Stimulated activated CD4-positive, alpha-beta T cell treated with anti-CD3 and anti-CD28 coated beads, Interleukin-4, amount 100 ng/mL, for 48 hours (primary cell): ENCODE measurements at places on chromosomes 4 and X.

GRCh38 chr4:69489856-69490255 is 5.8 kb downstream of the UGT2B4 start:
- DNase-seq = no peak

DNA sequence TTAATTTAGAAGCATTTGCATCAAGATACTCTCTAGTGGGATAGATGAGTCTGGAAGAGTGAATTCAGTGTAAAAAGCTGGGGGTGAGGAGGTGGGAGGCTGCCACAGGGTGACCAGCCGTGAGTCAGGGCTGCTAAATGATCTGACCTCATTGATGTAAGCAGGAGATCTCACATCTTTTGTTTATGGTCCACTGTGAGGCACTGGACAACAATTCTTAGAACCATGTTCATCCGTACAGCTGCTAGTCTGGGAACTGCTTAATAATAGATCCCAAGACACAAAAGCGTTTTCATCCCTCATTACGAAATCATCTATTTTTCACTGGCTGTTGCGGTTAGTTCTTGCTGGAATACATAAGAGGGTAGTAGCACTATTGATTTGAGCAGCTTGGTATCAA is 14.1 kb downstream of the KLF3 start:
- DNase-seq = no peak

DNA sequence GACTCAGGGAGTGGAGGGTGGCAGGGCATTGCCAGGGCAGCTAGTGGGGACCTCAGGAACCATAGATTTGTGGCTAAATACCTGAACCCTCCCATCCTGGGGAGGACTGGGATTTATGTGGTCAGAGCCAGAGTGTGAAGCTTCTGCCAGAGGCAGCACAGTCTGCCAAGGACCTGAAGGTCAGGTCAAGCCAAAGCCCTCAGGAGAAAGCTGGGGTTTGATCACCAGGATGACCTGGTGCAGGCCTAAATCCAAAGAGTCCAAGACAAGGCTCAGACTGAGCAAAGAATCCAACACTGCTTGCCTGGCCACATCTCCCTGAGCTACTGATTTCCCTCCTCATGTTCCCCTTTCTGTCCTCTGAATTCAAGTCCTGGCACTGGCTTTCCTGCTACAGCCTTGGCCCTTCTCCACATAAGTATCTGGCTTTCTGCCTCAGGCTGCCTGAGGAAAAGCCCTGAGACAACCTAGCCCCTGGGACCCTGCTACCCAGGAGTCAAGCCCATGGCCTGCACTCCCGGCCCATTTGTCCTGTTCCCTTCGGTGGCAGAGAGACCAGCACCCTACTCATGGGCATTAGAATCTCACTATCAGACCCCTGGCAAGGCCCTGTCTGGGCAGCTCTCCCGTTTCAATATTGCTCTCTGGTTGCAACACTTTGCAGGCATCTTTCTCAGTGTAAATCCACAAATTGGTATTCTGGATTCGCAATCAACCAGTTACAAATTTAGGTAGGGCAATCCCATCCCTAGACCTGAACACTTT is 39.3 kb upstream of the SLC25A43 start:
- no peak for DNase-seq

DNA sequence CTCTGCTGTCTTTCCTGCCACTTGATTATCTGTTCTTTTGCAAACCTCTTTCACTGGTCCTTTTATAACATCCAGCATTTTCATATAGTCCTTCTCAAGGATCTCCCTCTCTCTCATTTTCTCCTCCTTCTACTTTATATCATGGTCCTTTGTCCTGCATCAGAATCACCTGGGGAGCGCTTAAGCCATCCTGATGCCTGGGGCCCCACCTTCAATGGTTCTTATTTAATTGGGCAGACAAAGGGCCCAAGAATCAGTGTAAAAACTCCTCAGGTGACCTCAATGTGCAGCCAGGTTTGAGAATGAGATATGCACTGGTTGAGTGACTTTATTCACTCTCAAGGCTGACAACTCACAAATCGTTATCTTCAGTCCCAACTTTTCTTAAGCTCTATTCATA is 283.9 kb downstream of the UNC5C start:
- no peak for DNase-seq

- no peak for DNase-seq
These were observed 16.2 kb downstream of the LRIT3 start for GRCh38 chr4:109864134-109864533.

DNA sequence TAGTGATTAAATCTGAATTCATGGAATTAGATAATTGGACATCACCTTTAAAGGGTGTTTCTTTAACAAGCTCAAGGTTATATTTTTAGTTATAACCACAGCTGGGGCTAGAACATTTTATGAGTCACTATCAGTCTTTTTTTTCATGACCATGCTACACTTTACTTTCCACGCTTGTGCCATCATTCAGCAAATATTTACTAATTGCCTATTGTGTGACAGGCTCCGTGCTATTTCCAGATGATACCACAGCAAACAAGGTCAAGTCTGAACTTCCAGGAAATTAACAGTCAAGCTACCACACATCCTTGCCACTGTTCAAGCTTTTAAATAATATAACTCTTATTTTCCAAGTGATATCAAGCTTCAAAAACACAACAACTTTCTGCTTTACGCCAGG is 16.5 kb downstream of the SPANXN3 start:
- DNase-seq = no peak

GRCh38 chr4:128394778-128395177 is 107.2 kb upstream of the PGRMC2 start:
- no peak for DNase-seq

DNA sequence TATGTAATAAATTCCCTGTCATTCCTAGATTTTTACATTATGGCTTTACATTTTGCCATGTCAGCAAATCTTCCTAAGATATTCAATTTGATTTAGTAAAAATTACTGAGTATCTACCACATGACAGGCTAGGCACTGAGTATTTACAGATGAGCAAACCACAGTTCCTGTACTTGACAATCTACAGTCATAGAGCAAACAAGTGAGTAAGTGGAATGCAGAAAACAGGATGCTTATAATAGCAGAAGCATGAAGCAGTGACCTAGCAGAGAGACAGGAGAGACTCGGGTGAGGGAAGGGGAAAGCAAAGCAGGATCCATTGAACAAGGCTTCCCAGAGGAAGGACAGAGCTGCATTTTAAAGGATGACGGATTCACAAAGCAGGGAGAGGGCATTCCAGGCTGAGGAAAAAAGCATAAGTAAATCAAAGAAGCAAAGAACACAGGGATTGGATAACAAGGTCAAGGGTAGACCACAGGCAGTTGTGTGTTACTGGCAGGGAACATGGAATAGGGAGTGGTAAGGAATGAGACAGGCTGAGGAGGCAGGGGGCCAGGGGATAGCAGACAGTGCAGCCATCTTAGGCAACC is 124.7 kb upstream of the C1QTNF7 start:
- no peak for DNase-seq

- no peak for DNase-seq
These were observed 165.8 kb downstream of the GASK1B start for GRCh38 chr4:158006990-158007389.

DNA sequence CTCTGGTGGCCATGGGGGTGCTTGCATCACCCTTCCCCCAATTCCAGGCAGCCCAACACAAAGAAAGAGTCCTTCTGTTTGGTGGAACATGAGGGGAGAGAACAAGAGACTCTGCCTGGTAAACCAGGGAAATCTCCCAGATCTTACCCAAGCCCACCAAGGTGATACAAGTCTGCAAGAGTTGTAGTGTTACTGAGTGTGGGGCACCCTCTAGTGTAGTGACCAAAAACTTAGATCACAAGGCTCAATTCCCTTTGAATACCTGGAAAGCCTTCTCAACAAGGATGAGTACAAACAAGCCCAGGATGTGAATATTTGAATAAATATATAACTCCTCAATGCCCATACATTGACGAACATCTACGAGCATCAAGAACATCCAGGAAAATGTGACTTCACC is 64.7 kb downstream of the IL13RA2 start:
- no peak for DNase-seq

- DNase-seq = no peak
These were observed 28.3 kb upstream of the NKX6-1 start for GRCh38 chr4:84527391-84527790.

DNA sequence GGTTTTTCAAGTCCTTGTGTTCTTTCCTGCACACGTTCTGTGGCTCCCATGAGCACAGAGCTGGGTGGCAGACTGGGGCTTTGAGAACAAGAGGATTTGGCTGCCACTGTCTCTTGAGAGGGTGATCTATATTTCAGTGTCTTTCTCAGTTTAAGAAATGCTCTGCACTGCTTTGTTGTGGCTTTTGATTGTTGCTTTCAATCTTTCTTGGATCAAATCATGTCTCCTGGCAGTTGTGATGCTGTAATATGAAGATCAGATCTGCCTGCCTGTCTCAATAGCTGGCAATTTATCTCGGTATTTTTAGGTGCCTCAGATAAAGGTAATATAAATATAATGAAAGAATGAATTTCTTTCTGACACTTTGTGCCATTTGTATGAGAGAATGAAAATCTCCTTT is 273.3 kb upstream of the LCORL start:
- DNase-seq = no peak

DNA sequence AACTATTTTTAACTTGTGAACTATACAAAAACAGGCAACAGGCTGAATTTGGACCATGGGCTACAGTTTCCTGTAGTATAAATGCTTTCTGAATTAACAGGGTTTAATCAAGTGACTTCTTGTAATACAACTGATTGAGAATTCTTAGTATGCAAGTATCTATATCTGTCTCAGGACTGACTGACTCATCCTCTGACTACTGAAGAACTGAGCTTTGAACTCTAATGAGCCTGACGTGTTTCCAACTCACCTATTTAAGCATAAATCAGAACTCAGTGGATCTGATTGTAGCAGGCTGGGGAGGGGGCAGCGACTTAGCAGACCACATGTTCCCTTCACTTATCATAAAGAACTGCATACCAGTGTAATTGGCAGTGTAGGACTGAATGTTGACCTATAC is 7.8 kb downstream of the SPATA4 start:
- DNase-seq = no peak

DNA sequence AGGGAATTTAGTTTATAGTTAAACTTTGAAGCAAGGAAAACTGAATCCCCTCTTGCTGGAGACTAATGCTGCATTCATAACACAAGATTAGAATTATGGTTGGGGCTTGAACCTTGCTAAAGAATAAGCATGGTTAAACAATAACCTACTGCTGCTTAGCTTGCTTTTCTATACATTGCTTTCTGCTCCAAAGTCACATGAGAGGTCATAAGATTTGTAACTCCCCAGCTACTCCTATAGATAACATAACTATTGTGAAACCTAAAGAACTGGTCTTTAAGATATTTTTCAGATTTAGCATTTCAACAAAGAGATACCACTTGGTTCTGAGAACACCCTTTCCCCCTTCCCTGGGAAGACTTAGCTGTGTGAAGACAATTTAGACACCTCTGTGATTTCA is 17.1 kb upstream of the HADH start:
- no peak for DNase-seq

DNA sequence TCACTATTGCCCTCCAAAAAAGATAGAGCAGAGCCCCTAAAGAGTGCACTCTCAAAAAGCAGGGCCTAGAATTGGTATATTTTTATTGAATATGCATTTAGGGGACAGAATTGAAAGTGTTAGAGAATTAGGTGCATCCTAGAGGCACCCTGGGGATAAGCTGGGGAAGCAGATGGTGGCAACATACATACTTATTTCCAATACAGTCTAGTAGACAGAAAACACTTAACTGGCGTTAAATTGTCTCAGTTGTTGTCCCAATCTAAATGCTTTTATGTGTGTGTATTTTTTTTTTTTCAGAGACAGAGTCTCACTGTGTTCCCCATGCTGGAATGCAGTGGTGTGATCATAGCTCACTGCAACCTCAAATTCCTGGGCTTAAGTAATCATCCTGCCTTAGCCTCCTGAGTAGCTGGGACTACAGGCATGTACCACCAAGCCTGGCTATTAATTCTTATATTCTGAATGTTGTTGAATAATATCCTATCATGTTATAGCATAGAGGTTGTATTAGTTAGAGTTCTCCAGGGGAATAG is 481.8 kb downstream of the GRXCR1 start:
- DNase-seq = no peak

DNA sequence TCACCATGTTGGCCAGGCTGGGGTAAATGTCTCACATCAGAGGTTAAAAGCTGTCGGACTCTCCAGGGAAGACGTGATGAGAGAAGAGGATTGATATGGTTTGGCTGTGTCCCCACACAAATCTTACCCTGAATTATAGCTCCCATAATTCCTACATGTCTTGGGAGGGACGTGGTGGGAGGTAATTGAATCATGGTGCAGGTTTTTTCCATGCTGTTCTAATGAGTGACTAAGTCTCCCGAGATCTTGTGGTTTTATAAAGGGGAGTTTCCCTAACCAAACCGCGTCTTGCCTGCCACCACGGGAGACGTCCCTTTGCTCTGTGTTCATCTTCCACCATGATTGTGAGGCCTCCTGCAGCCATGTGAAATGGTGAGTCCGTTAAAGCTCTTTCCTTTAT is 64.4 kb downstream of the ASMT start:
- DNase-seq = no peak

- no peak for DNase-seq
These were observed 1.3 kb upstream of the JAKMIP1 start for GRCh38 chr4:6201580-6202091.

GRCh38 chrX:16433021-16433420 is 216.9 kb upstream of the S100G start:
- DNase-seq = no peak

DNA sequence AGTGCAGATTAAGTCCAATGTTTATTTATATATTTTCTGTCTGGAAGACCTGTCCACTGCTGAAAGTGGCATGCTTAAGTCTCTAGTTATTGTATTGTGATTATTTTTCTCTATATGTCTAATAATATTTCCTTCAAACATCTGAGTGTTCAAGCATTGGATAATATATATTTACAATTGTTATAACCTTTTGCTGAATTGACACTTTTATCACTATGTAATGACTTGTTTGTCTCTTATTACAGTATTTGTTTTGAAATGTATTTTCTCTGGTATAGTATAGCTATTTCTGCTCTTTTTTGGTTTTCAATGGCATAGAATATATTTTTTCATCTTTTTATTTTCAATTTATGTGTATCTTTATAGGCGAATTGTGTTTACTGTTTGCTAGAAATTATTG is 59.7 kb downstream of the EDA2R start:
- DNase-seq = no peak

DNA sequence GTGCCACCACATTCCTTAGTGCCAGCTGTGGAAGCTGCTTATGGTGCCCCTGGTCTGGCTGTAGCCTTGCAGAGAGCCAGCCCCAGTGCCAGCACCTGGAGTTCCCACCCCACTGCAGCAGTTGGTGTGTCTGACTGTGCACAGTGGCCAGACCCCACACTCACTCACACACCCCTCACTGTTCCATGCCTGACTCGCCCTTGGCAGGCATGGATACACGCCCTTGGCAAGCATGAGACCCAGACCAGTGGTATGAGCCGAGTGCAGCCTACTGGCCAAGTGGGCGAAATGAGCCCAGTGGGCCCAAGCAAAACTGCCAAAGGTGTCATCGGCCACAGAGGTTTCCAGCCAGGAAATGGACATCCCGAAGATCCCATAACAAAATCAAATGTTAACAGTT is 27.4 kb downstream of the NAA11 start:
- DNase-seq = no peak

DNA sequence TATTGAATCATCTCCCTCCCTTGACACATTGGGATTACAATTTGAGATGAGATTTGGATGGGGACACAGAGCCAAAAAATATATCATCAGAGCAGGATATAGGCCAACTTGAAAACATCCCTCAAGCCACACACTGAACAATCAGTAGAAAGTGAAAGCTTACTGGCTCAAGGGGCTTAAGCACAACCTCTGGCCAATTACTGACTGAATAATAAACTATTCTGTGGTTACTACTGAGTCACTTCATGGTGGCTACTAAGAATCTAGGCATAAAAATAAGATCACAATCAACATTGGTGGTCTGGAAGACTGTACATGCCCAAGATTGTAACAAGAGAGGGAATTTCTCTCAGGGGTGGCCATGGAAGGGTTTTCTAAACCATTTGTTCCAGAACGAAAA is 27.4 kb upstream of the GPR174 start:
- no peak for DNase-seq
